ENCODE measurements at places on chromosomes 1 and 21. TPM values are rescaled to one million over a fixed set of nuclear protein-coding genes. Genes with fewer than 3 reads are reported as not detected.

PSMA5 gene
- total RNA-seq, result 35.1 TPM

NR1I3 gene
- total RNA-seq, result not detected

CDC7 gene
- 24.9 TPM for total RNA-seq

NKAIN1 gene
- total RNA-seq, result 28.1 TPM

OR2L2 gene
- 0.41 TPM for total RNA-seq

ZC3H12A gene
- total RNA-seq, result 0.41 TPM

SMIM1 gene
- not detected for total RNA-seq

MRAP gene
- not detected for total RNA-seq

GLIS1 gene
- not detected for total RNA-seq

- no peak for DNase-seq
Measured at GRCh38 chr1:189693140-189693539, 784.5 kb downstream of the BRINP3 start.

GRCh38 chr1:212514056-212514614, 81.4 kb downstream of the NENF start:
- no peak for DNase-seq

- peak; percentile 56 for DNase-seq
Measured at GRCh38 chr1:234486858-234487840, 8.2 kb upstream of the TARBP1 start.

- DNase-seq, result no peak
Measured at GRCh38 chr1:47536646-47537118, 98.8 kb downstream of the FOXD2 start.

DNA sequence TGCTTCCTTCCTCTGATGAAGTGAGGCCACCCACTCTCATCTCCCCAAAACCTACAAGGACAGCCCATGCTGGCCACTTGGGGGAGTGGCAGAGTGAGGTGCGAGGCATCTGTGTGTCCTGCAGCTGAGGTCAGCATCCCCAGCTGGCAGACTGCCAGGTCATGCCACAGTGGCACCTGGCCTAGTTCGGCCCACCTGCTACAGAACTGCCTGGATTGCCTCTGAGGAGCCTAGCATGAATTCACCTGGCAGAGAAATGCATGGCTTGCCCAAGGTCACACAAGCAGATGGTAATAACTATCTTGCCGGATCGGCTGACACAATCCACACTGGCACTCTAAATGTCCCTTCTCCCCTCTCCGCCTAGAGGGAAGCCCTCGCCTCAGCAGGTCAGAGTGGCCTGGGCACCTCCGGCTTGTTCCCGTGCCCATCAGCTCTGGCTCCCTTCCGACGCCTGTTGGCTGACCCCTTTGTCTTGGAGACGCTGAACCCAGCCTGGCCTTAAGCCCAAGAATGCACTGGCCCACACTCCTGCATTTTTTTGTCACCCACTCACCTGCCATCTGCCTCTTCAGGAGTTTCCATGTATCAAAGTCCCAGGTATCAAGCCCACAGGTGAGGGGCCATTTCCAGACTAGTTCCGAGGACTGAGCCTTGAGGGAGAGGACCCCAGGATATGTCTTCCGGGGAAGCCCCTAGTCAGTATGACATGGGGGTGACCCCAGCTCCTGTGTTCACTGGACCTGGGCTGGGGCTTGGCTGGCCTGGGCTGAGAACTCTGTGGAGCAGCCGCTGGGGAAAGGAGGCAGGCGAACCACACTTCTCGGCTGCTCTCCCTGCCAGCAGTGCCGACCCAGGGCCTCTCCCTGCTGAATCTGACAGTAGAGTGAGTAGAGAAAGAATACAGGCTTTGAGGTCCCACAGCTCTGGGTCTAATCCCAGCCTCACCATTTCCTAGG, 21.7 kb downstream of the ECE1 start:
- no peak for DNase-seq

- DNase-seq, result no peak
Measured at GRCh38 chr1:222767152-222767571, 30.2 kb downstream of the FAM177B start.

GRCh38 chr1:160779626-160780397, 16.2 kb upstream of the LY9 start:
- no peak for DNase-seq

DNA sequence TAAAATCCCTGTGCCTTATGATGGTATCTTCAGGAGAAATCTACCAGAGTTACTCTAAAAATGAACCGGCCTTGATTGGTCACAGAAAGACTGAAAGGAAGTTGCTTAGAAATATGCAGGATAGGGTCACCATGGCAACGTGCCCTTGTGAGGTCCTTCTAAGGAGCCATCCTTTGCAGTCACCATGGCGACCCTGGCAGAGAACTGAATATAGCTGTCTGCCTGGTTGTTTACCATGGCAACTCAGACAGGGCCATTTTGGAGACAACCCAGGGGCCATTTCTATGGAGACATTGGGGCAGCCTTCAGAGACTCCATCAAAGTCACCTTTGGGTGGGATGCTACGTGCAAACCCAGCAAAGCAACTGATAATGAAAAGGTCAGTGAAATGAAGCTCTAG, 43.0 kb downstream of the SNX7 start:
- no peak for DNase-seq

DNA sequence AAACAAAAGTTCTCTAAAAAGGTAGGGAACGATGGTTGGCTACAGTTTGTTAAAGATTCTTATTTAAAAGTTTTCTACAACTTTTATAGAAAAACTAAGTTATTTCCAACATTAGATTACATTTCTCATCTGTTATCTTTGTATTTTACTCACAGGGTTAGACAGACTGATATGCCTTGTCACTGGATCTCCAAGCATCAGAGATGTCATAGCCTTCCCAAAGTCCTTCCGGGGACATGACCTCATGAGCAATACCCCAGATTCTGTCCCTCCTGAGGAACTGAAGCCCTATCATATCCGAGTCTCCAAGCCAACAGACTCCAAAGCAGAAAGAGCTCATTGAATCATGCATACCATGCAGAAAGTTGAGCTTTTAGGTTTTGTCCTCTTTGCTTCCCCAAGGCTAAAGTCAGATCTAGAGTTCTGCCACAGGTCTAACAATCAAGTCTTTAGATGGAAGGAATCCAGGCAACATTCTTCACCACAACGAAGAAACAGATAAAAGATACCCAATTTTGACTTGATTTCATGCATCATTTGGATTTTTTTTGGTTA, 10.3 kb downstream of the GAS5 start:
- DNase-seq, result no peak

DNA sequence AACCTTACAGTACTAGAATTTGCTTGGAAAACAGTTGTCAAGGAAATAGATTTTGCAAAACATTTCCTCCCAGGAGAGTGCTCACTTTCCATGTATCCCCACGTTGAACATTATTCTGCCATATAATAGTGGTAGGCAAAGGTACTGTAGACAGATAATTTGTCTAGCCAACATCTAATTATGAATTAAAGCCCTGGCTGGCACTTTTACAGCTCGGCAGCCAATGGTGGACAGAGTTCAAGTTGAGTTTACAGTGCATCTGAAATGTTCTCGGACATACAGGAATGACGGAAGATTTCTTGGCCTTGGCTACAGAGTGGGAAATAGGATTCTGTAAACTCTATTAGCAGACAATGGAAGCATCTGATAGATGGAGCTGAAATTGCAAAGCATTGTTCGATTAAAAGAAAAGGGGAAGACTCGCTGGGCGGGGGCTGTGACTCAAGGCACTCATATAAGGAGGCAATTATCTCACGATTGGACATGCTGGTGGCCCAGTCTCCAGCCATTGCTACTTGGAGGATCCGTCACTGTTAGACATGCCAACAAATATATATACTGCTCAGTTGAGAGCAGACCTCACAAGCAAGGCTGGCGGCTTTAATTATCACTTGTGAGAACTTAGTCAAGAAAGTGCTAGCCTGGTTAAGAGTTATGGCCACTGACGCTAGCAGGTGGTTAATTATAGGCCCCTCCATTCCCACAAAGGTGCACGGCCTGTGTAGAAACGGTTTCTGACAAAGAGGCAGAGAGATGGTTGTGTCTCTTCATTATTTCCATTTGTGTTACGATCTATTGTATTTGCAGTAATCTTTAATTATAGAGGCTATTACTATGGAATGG, 48.0 kb downstream of the MAN1C1 start:
- no peak for DNase-seq

DNA sequence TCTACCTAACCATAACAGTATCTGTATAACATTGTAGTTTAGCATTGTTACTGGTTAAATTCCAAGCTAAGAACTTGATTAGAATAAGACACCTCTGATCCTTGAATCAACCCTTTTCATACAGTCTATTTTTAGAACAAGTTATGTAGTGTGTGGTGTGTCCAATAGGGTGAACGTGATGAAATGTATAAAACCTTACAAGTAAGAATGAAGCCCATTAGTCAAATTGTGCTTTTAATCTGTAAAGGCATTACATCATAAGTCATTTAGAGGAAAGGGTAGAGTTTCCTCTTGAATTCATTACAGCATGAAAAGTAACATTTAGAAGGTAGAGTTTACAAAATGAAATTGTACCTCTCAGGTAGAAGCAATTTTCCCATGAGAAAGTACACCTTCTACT, 479.2 kb downstream of the LTN1 start:
- no peak for DNase-seq

GRCh38 chr21:45169001-45169400, 94.6 kb downstream of the ADARB1 start:
- DNase-seq, result no peak

DNA sequence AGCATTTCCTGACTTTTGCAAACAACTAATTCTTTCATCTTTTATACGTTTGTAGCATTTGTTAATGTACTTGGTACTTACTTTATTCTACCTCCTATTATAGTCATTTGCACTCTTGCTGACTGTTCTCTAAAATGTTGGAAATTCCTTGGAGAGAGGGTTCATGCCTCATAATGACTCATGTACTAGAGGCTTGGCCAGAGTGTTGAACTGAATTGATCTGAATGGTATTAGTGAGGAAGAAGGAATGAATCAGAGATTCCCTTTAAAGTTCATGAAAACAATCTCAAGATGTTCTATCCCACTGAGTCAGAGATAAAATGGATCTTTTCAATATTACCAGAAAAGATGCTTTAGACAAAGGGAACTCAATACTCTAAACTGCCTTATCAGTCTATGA, 383.4 kb downstream of the SEC16B start:
- no peak for DNase-seq

DNA sequence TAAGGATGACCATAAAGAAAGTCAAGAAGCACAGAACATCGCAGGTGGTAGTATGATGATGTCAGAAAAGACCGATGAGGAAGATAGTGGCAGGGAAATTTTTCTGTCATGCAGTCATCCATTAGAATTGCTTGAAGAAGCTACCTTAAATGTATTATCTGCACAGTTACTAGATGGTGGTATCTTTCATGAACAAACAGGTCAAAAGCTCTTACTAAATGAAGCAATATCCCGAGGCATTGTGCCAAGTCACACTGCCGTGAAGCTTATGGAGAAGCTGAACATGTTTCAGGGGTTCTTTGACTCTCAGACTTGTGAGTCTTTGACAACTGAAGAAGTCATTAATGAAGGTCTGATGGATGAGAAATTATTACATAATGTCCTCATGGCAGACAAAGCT, 128.8 kb downstream of the MACF1 start:
- DNase-seq, result no peak

GRCh38 chr1:230901671-230902070, 33.4 kb upstream of the C1orf198 start:
- DNase-seq, result no peak

All from frontal cortex (tissue), 4 donors.